Stimulated activated CD8-positive, alpha-beta memory T cell treated with anti-CD3 and anti-CD28 coated beads, Interleukin-4, amount 100 ng/mL, for 24 hours (primary cell): ENCODE measurements at places on chromosomes 3 and 15.
A peak's percentile ranks its signal among the peaks of the same experiment; 100 is the strongest.

DNA sequence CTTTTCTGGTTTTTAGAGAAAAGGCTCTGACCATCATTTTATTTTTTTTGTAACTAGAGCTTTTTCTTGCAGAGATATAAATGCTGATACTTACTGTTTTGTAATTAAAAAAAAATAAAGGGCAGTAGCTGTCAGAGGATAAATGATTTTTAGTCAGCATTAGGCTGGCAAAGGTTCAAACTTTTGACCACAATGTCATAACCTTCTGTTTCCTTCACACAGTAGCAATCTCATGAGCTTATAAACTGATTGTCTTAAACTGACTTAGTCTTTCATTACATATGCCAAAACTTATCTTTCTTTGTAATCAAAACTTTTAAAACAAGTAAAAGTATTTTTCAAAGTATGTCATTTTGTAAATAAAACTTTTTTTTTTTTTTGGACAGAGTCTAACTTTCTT, 841.9 kb downstream of the OTOL1 start:
- DNase-seq: no peak

DNA sequence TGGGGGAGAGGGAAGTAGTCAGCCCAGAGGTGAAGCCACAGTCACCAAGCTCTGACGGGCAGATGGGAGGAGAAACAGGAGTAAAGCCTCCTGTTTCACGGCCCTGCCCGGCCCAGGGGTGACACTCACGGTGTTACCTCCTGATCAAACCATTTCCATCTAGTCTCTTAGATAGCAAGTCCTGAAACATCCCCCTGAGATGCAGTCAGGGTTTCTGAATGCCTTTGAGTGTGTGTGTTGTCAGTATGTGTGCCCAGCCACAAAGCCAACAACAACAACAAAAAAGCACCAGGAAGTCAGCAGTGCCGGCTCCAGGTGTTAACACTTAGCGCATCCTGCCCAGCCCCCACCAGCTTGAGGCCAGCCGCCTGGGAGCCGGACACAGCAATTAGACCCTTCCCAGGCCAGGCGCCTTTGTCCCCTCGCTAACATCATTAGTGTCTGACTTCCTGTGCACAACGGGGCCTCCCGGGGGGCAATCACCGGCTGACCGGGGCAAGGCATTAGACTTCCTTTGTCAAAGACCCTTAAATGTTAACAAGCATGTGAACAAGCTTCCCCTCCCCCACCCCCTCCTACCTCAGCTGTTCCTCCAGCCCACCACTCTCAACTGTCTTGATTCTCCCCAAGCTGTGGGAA, 34.5 kb downstream of the IL17RD start:
- no peak for DNase-seq

DNA sequence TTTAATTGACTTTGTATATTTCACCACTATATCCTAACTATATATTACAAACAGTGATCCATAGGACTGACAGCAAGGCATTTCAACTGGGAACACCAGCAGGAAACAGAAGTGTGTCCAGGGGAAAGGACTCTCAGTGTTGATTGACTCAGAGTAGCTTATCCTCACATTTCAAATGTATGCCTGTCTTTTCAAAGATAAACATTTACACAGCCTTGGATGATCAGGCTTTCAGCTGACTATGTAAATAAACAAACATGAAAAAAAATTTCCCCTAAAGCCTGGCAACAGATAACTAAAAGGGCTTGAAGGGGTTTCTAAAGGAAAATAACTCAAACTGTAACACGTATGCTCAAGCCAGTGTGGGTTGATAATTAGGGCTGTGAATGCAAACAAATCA, 321.8 kb downstream of the TBC1D5 start:
- no peak for DNase-seq

DNA sequence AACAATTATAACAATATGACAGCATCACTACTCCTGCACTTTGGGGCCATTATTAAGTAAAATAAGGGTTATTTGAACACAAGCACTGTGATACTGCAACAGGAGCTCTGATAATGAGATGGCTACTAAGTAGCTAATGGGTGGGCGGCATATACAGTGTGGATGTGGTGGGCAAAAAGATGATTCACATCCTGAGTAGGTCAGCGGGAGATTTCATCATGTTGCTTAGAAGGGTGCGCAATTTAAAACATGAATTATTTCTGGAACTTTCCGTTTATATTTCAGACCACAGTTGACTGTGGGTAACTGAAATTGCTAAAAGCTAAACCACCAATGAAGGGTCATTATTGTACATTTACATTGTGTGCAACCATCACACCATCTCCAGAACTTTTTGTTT, 42.3 kb downstream of the FBXO22 start:
- DNase-seq: no peak

DNA sequence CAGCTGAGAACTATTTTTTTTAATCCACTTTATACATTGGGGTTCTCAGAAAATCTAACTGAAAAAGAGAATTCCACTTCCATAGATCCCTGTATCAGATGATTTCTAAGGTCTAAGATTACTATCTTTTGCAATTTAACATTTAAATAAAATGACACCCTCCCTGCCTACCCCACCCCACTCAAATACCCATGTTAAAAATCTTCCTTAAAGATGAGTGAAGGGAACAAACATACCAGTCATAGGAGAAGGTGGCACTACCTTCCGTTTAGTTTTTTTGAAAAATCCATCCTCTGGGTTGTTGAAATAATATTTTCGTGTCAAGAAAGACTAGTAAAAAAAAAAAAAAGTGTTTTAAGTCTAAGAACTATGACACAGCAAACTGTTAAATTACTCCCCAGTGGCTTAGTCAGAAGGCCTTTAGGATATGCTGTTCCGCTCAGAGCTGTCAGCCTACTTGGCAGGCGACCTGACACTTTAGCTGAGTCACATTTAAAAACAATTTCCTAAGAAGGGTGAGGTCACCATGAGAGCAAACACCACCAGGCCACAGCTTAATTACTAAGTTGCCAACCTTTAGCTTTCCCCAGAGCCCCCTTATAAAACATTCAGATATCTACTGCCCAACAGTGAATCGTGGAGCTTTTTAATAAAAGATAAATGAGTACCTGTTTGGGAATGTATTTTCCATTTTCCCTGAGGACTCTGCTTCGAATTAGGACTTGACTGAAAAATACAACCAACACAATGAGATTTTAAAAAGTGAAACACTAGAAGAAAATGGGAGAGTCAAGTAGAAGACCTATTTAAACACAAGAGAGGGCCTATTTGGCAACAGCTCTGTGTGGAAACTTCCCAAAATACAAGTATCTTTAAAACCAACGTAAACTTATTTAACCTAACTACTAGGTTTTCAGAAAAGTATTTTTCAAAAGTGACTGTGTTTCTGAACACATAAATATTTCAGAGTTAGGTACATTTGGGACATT, 9.6 kb downstream of the EMC3 start:
- DNase-seq: no peak

- no peak for DNase-seq
These were observed 199.7 kb upstream of the ICE2 start for GRCh38 chr15:60678632-60679031.

GRCh38 chr15:41801850-41802455, 25.9 kb upstream of the JMJD7 start:
- DNase-seq: no peak

GRCh38 chr3:148066802-148067201, 630.9 kb upstream of the AGTR1 start:
- DNase-seq: no peak

DNA sequence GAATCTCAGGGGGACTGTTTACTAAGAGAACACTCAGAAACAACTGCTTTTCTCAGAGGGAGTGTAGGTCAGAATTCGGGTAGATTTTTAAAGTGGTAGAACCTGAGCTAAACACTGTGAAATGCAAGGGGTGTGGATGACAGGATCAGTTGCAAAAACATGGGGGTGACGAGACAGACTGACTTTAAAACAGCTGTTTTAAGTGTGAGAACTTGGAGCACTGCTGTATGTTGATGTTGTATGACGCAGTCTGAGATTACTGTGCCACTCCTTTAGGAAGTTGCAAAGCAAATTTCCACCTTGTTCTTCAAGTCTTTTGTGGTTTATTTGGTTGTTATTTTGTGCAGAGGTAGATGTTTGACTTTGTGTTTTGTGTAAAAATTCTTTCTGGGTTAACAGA, 36.8 kb upstream of the DIPK2A start:
- DNase-seq: no peak

DNA sequence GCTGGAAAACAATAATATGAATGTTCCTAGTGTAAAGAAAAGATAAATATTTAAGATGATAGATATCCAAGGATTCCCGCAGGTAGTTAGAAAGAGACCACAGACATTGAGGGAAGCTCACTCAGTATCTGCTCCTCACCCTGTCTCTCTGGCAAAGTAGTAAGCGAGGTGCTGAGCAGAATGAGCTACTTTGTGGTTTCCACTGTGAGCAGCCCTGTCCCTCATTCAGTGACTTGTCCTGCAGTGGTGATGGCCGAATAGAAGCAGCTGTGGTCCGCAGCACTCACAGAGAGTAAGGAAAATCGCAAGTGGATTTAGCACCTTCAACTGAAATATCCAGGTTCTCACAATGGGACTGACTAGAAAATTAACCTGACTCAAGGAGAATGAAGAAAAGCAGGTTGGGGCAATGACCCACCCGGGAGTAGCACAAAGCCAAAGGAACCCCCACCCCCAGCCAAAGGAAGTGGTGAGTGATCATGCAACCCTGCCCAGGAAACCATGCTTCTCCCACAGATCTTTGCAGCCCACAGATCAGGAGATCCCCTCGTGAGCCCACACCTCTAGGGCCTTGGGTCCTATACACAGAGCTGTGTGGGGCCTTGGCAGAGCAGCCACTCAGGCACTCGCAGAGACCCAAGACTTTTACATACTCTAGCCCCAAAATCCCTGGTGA, 21.8 kb upstream of the SLC25A38 start:
- DNase-seq: peak; percentile 32

DNA sequence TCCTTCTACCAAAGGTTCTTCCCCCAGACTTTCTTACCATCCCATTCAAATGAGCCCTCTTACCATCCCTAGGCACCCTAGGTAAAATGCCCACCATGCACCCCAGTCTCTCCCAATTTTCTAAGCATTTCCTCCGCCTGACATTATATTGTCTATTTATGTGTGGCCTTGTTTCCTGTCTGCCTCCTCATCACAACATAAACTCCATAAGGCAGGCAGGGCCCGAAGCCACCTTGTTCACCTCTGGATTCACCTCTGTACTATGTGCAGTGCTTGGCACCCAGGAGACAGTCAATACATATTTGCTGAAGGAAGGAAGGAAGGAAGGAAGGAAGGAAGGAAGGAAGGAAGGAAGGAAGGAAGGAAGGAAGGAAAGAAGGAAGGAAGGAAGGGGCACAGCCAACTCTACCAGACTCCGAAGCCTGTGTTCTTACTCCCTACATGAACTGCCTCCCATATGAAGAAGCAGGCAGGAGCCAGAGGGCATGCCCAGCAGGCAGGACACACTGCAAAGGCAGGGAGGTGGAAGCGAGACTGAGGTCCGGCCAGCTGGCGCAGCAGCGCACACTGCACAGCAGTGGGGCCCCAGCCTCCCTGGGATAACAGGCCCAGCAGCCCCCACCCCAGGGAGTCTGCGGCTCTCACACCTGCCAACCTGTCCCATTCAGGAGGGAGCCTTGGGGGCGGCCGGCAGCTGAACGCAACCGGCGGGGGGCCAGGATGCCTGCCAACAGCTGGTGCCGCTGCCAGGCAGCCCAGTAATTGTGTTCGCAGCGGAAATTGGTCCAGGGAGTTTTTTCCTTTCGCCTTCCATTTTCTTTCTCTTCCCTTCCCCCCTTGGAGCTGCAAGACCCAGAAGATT, 106.0 kb upstream of the LINGO1 start:
- DNase-seq: no peak

GRCh38 chr3:71384837-71385716, 198.5 kb downstream of the FOXP1 start:
- no peak for DNase-seq

GRCh38 chr3:196016485-196016884, 65.4 kb downstream of the TFRC start:
- DNase-seq: no peak

DNA sequence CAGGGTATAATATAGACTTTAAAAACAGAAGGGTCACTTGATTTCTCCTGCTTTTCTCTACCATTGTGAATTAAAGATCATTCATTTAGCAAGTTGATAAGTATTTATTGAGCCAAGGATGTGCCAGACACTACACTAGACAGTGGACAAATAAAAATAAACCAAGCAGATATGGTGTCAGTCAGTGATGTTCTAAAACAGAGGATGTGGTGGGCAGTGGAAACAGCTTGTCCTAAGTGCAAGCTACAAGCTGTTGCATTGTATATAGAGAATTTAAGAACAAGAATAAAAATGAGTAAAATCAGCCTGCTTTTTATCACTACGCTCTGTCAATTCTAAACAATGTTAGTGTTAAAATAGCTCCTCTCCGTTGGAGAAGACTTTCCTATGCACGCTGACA, 637.3 kb upstream of the GRM7 start:
- DNase-seq: no peak

DNA sequence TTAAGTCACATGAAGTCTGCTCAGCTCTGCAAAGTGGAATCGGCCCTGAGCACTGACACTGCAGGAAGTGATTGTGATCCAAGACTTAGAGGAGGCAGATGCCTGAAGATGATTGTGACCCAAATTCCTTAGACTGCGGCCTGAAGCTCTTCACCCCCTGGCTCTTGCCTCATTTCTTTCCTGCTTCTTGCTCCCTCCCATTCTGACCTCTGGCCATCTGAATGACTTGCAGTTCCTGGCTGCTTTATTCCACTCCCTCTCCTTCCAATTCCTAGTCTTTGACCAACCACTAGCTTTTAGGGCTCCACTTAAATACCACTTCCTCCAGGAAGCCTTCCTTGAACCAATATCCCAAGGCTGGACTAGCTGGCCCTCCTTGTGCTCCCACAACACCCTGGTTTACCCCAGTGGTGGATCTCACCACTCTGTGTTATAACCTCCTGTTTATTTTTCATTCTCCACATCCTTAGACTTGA, 9.9 kb upstream of the EPB42 start:
- DNase-seq: no peak

DNA sequence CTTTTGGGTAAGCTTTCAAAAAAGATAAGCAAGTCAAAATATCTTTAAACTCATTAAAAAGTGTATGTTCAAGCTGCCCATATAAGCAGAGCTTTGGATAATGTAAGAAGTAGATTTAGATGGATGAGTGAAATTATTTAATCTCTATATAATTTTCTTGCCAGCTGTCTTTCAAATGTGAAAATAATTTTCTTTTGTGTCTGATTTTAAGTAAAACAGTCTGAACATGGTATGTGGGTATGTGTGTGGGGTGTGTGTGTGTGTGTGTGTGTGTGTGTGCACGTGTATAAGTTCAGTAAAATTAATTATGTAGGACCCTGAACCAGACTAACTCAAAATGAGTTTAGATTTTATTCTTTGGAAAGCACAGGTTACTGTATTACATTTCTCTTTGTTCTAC, 155.2 kb upstream of the CGNL1 start:
- no peak for DNase-seq

DNA sequence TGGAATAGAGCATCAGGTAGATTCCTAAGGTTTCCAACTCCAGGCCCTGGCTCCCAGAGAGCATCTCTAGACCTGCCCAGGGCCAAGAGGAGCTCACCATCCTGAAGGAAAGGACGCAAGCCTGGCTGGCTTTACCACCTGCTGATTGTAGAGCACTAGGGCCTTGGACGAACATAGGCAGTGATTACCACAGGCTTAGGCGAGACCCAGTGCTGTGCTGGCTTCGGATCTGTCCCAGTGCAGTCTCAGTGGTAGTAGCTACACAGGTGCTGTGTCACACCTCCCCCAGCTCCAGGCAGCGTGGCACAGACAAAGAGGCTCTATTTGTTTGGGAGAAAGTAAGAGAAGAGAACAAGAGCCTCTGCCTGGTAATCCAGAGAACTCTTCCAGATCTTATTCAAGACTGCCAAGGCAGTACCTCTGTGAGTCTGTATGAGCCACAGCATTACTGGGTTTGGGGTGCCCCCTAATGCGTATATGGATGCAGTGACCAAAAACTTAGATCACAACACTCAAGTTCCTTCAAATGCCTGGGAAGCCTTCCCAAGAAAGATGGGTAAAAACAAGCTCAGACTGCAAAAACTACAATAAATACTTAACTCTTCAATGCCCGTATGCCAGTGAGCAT, 25.4 kb downstream of the ISG20 start:
- DNase-seq: no peak
